Uterine smooth muscle cell (primary cell): ENCODE measurements at places on chromosomes 6 and 20. TPM values are rescaled to one million over a fixed set of nuclear protein-coding genes. Genes with fewer than 3 reads are reported as not detected.

RAD21L1 gene
- total RNA-seq = 0.66 TPM in 1 of 2 replicates, not detected in the other

NFATC2 gene
- not detected in 2 replicates for total RNA-seq

ZKSCAN4 gene
- 5.4 and 6.0 TPM in 2 replicates for total RNA-seq

RAB32 gene
- total RNA-seq = 161 and 163 TPM in 2 replicates

VSX1 gene
- not detected in 2 replicates for total RNA-seq

RHAG gene
- not detected in 2 replicates for total RNA-seq

SRMS gene
- total RNA-seq = not detected in 2 replicates

KCNS1 gene
- 1.00 and 1.6 TPM in 2 replicates for total RNA-seq

FOXQ1 gene
- total RNA-seq = 0.33 TPM in 1 of 2 replicates, not detected in the other

SLC23A2 gene
- total RNA-seq = 11.2 and 17.6 TPM in 2 replicates

ISM1 gene
- total RNA-seq = 0.25 and 0.33 TPM in 2 replicates

MSH5 gene
- total RNA-seq = 13.0 and 21.6 TPM in 2 replicates

BMP6 gene
- total RNA-seq = 0.55 and 3.7 TPM in 2 replicates

TBX18 gene
- total RNA-seq = 3.2 and 3.8 TPM in 2 replicates

ENPP4 gene
- 2.2 and 2.4 TPM in 2 replicates for total RNA-seq

LRRC73 gene
- total RNA-seq = 0.44 and 0.62 TPM in 2 replicates

SEL1L2 gene
- not detected in 2 replicates for total RNA-seq

PCMT1 gene
- total RNA-seq = 128 and 272 TPM in 2 replicates

PDYN gene
- not detected in 2 replicates for total RNA-seq

PRND gene
- 0.12 TPM in 1 of 2 replicates, not detected in the other for total RNA-seq

GSTA3 gene
- not detected in 2 replicates for total RNA-seq

GGTLC1 gene
- not detected in 2 replicates for total RNA-seq

PTCHD4 gene
- total RNA-seq = 0.33 and 1.5 TPM in 2 replicates

SLC32A1 gene
- total RNA-seq = not detected in 2 replicates

HLA-DRB1 gene
- total RNA-seq = not detected in 2 replicates

CCDC170 gene
- total RNA-seq = 0.22 and 1.6 TPM in 2 replicates

SPATA25 gene
- 0.62 and 1.5 TPM in 2 replicates for total RNA-seq

FNDC11 gene
- total RNA-seq = 0.66 and 2.4 TPM in 2 replicates

C6orf58 gene
- not detected in 2 replicates for total RNA-seq

SYNDIG1 gene
- 0.33 and 0.37 TPM in 2 replicates for total RNA-seq

GNMT gene
- 0.25 TPM in 1 of 2 replicates, not detected in the other for total RNA-seq

GSTA2 gene
- total RNA-seq = not detected in 2 replicates

PPP1R16B gene
- 0.12 and 5.3 TPM in 2 replicates for total RNA-seq

GABRR2 gene
- total RNA-seq = 0.11 and 0.12 TPM in 2 replicates

EMILIN3 gene
- under 0.01 TPM in 1 of 2 replicates, not detected in the other for total RNA-seq

DLK2 gene
- 0.66 and 1.1 TPM in 2 replicates for total RNA-seq

LY6G6D gene
- total RNA-seq = not detected in 2 replicates

GGT7 gene
- 8.5 and 18.2 TPM in 2 replicates for total RNA-seq

GTSF1L gene
- not detected in 2 replicates for total RNA-seq

GTF3C6 gene
- 74.4 and 102 TPM in 2 replicates for total RNA-seq

ZSWIM3 gene
- total RNA-seq = 4.9 and 5.4 TPM in 2 replicates

PDE7B gene
- 2.5 and 2.8 TPM in 2 replicates for total RNA-seq

BPIFA2 gene
- not detected in 2 replicates for total RNA-seq

B4GALT5 gene
- total RNA-seq = 18.3 and 19.0 TPM in 2 replicates

GPR63 gene
- 0.44 and 0.50 TPM in 2 replicates for total RNA-seq

TSPO2 gene
- not detected in 2 replicates for total RNA-seq

RNGTT gene
- 32.3 and 32.4 TPM in 2 replicates for total RNA-seq

FGD2 gene
- not detected in 2 replicates for total RNA-seq

EIF2S2 gene
- total RNA-seq = 146 and 155 TPM in 2 replicates

CDSN gene
- not detected in 2 replicates for total RNA-seq

B3GALT4 gene
- 4.4 and 5.3 TPM in 2 replicates for total RNA-seq

C4A gene
- 2.3 and 13.4 TPM in 2 replicates for total RNA-seq

ZFP64 gene
- 17.2 and 22.4 TPM in 2 replicates for total RNA-seq
